ENCODE measurements at places on chromosomes 3 and 15.
A peak's percentile ranks its signal among the peaks of the same experiment; 100 is the strongest.

GRCh38 chr3:58568572-58569286, 8.5 kb downstream of the FAM107A start:
- DNase-seq, result peak; percentile 65

DNA sequence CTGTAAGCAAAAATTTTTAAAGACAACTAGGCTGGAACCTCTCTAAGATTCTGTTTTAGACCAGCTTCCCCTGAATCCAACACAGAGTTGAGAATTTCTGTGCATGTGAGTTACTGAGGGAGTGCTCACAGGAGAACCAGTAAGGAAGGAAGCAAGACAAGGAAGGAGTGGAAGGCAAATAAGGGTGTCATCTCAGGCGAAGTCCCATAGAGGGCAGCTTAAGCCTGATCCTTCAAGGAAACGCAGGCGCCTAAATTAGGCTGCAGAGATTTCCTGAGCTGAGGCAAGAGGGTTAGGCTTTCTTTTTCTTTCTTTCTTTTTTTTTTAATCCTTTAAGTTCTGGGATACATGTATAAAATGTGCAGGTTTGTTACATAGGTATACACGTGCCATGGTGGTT, 36.2 kb upstream of the COL6A6 start:
- no peak for DNase-seq

- no peak for DNase-seq
Measured at GRCh38 chr3:106836906-106837305, 540.3 kb upstream of the CCDC54 start.

DNA sequence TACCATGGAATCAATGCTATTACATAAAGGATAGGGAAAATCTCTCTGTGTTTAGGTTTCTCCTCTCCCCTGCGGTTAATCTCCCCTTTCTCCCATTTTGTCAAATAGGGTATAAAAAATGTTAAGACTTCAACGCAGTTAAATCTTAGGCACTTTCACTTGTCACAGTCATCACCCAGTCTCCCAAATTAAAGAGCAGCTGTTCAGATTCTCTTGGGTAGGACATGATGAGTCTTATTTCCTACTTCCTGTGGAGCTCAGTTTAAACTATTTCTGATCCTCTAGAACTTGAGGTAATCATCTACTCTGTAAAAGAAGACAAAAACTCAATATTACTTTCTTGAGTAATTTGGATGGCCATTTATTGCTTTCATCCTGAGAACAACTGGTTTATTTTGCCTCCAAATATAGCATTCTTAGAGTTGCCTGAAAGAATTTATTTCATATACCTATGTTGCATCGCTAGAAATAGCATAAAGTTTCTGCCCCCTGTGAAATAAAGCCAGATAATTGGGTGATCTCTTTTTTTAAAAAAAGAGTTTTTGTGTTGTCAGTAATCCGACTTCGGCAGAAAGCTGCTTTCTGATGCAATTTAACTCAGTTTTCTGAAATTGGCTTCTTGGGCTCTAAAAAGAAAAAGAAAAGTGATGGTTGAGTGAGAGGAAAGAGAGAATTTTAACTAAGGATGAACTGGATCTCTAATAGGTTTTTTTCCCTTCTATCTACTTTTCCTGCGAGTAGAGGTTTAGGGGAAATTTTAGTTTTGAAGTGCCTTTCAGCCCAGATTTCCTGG, 20.7 kb downstream of the RAP2B start:
- DNase-seq, result no peak

DNA sequence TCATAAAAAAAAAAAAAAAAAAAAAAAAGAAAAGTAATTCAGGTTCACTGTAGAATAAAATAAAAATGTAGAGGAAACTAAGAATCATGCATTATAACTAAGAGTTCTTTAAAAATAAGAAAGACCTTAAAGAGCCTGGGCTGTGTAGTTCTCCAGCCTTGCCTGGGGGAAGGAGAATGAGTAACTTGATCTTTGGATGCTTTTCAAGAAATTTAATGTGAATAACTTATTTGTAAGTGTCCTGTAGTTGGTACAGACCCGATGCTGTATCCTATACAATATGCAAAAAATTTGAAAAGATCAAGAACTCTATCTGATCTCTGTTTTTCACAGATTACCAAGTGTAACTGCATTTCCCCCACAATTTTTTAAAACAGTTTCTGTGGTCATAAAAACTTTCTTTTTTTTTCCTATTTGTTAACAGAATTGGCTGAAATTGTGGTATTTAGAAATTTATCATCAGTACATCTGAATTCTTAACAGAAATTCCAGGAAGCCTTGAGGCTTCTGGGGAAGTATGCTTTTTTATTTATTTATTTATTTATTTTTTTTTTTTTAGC, 195.3 kb downstream of the THRB start:
- DNase-seq, result no peak

- DNase-seq, result no peak
Measured at GRCh38 chr3:121436641-121437040, 109.1 kb downstream of the POLQ start.

DNA sequence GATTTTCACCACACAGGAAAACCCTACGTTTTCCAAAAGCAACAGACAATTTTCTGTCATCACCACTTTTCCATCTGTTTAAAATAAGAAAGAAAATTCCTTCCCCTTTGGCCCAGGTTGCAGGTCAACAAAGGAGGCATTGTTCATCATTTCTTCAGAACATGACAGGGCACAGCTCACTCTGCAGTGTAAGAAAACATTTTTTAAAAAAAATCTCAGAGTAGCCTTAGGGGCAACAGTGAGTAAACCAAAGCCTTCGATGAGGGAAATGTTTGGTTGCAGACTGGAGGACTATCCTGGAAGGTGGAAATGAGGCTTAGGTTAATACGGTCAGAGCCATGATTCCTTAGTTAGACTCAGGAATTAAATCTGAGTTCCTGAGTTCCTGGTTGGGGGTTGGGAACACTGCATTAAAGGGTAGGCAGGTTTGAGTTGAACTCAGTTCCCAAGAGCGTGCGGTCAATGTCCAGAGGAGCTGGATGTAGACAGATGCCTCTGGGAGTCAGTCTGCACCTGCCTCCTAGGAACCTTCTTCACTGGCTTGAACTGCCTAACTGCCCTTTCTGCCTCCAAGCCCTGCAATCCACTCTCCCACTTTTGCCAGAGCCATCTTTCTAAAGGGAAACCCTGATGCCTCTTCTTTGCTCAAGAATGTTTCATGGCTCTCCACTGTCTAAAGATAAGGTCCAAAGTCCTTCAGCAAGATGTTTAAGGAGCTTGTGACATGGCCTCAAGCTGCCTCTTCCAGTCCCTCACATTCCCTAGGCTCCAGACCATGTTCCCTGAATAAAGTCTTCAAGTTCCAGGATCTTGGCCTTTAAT, 3.3 kb upstream of the HES1 start:
- DNase-seq, result no peak

- DNase-seq, result no peak
Measured at GRCh38 chr3:115518100-115518852, 105.0 kb upstream of the GAP43 start.

DNA sequence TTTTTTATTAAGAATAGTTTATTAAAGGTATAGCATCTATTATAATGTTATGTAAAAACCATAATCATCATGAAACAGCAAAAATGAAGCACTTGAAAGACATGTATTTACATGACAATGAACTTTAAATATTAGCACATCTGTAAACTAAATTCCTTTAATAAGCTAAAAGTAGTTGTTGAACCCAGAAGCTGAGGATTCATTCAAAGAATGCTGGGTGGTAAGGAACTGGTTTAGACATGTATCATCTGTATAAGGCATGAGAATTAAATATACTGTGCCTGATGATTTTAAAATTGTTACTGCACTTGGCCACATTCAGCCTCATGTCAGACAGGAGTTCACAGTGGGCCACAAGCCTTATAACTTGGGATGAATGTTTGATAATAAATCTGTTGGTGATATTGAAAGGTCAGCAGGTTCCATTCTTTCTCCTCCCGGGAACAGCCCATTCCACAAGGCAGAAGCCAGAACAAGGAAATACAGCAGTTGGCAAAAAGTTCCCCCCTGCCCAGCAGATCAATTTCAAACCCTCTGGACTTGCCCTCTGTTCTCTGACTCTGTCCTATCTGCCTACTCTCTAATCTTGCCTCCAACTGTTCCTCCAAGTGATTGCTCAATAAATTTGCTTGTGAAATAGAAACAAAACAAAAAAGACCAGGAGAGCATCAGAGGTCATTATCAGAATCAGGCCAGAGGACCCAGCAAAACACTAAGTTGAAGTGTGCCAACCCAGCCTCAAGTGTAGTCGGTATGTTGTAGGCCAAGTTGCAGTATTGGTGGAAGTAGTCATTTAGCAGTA, 49.8 kb upstream of the TEX264 start:
- DNase-seq, result no peak

- DNase-seq, result no peak
Measured at GRCh38 chr3:61060411-61060861, 190.8 kb downstream of the FHIT start.

DNA sequence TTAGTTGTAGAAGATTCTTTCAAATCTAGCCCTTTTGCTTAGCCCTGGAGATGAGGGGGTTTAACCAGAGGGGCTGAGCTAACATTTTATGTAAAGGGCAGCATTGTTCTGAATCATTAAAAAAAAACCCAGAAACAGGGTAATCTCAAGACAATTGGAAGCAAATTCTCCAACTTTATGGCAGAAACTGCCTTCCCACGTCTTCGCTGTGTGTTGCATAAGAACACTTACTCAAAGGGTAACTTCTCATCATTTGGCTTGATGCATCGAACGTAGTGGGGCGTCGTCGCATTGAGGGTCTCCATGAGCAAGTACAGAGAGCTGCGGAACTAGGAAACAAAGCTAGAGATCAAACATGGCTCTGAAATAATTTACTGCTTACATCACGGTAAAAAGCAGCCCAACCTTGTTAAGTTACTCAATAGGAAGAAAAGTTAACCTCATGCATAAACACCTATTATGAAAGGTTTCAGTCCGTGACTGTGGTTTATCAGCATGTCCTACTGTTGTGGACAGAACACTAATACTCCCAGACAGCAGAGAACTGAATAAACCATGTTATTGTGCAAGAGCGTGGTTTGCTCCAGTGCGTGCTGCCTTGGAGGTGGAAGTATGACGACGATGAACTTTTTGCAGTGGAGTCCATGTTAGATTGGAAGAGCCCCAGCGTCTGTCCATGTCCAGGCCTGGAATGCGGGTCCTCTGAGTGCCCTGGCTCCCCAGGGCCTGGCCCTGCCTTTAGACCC, 48.7 kb downstream of the MYO5C start:
- DNase-seq, result no peak

DNA sequence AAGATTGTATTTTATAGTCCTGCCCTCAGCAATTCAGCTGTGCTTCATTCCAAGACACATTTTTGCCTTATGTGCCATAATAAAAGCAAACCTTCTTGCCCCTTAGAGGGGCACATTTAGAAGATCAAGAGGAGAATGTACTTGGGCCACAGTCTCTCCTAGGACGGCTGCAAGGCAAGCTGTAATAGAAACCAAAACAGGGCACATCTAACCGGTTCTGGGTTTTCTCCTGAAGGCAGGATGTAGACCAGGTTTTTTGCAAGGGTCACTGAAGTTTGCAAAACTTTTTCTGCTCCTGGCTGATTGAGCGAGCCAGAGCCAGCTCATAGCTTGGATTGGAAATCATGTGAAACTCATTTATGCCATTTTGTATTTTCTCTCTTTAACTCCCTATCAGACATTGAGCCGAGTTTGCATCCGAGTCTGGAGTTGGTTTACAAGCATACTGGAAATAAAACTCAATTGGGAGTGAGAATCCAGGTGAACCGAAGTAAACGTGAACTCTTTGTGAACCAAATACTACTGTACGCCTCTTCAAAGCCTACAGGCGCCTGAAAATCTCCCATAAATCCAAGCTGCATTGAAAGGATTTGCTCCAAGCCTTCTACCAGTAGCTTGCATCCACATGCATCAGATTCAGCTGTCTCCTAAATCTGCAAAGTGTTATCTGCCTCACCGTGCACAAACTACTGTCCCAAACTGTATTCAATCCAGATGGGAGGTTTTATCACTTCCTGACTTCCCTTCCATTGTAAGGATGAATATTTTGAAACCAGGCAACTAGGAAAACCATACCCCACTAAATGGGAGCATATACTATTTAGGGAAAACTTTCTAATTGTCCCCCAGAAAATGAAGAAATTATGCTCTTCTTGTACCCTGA, 60.9 kb upstream of the TSC22D2 start:
- DNase-seq, result no peak

- no peak for DNase-seq
Measured at GRCh38 chr15:64009241-64009640, 37.0 kb downstream of the DAPK2 start.

DNA sequence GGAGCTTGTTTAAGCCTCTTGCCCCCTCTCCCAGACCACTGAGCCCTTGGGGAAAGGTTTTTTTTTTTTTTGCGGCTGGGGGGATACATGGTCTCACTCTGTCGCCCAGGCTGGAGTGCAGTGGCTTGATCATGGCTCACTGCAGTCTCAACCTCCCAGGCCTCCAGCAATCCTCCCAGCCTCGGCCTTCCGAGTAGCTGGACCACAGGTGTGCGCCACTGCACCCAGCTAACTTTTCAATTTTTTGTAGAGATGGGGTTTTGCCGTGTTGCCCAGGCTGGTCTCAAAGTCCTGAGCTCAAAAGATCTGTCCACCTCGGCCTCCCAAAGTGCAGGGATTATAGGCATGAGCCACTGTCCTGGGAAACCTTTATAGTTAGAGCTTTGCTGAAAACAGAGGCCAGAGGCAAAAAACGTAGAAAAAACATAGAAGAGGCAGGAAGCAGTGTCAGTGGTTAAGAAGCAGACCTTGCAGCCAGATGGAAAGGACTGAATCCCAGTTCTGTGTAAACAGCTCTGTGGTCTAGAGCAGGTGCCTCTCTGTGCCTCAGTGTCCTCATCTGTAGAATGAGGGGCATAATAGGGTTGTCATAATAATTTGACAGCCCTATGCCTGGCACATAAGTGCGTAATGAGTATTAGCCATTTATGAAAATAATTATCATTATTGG, 33.1 kb downstream of the CMTM7 start:
- no peak for DNase-seq

DNA sequence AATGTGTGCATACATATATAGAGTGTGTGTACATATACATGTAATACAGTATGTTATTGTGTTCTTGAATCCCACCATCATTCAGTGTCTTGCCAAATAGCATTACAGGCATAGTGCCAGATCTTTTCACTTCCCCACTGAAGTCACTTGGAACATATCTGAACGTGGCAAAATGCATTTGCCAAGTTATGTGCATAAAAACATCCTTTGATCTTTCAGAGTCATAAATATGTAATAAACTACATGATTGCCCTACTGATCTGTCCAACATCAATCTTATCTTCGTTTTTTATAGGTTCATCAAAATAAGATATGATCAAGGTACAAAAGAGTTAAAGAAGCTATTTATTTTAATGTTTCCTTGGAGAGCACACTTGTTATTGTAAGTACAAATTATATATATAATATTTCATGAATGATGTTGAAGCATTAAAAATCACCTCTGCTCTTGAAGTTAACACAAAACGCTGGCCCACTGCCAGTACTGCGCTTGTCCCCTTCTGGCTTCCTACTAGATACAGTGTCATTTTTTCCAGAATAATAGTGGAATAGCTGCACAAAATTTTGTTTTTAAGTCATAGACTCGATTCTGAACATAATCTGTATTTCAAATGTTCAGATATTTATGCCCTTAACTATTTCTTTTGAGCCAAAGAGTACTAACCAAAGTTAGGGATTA, 549.5 kb upstream of the ARRDC4 start:
- no peak for DNase-seq

Data from NCI-H345 (cell line).